ENCODE measurements at places on chromosomes 4 and X.

- no peak for DNase-seq
Observed at GRCh38 chr4:113636877-113637276, 124.7 kb downstream of the CAMK2D start.

DNA sequence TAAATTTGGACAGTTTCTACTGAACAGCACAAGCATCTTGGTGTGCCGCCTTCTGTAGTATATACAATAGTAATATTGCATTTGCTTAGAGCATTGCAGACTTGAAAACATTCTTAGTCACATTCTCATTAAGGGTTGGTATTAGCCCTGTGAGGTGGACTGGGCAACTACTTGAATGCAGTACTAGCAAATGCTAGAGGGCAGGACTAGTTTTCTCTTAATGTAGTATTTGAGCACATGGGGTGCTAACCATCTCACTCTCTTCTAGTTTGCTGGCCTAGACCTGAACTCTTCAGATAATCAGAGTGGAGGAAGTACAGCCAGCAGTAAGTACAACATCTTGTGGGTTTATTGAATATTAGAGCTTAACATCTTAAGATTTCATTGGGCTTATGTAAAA lies 3.2 kb downstream of the DDX3X start:
- no peak for DNase-seq

DNA sequence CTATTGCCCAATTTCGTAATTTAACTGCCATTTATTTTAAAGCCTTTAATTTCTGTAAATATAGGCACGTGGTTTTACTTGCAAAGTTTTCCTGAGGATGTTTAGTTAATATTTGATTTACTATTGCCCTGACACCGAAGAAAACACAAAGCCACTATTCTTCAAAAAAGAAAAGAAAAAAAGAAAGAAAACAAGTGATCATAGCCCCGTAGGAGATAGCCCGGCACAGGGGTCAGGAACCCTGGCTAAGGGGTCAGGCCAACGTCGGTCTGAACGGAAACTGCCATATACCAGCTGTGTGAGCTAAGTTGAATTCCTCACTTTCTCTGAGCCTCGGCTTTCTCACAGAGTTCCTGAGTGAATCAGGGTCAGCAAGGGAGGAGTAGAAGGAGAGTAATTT lies 17.7 kb upstream of the LAMP2 start:
- DNase-seq: no peak

DNA sequence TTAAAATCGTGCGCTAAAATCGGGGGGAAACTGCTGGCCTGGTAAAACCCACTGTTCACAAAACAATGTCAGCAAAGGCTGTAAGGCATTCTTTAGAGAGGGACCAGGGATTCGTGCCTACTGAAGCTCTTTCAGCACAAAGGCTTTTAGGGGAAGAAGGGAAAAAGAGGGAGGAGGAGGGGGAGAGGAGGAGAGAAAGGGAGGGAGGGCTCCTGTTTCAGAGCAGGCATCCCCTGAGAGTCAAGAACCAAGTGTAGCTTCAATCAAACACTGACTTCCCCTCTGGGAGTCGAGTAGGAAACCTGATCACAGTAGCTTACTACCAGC lies 9.5 kb downstream of the BCOR start:
- peak; percentile 17 for DNase-seq

- no peak for DNase-seq
Observed at GRCh38 chrX:47802589-47802988, 34.1 kb upstream of the ZNF81 start.

- peak; percentile 91 for DNase-seq
Observed at GRCh38 chr4:6327220-6327917, 57.7 kb downstream of the WFS1 start.

Data from retina (tissue), 1 donor.